ENCODE measurements at places on chromosomes 6 and 20.

GRCh38 chr6:91654793-91655192, 1067.9 kb upstream of the MAP3K7 start:
- DNase-seq: no peak

GRCh38 chr20:57708694-57709673, 831 bp downstream of the PMEPA1 start:
- peak; percentile 22 for DNase-seq

- DNase-seq: no peak
Observed at GRCh38 chr6:23316131-23316530, 746.8 kb downstream of the HDGFL1 start.

DNA sequence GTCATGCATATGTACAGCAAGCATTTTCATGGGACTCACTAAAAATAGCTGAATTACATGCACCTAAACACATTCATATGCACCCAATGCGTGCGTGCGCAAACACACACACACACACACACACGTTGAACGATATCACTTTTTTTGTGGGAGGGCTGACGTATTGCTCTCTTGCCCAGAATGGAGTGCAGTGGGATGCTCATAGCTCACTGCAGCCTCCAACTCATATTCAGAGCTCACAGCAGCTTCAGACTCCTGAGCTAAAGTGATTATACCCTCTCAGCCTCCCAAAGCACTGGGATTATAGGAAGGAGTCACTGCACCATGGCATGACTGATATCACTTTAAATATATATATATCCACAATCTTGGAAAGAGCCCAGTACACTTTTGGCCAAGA, 620.4 kb upstream of the MANEA start:
- no peak for DNase-seq

GRCh38 chr6:144602523-144603180, 317.5 kb downstream of the UTRN start:
- DNase-seq: no peak

DNA sequence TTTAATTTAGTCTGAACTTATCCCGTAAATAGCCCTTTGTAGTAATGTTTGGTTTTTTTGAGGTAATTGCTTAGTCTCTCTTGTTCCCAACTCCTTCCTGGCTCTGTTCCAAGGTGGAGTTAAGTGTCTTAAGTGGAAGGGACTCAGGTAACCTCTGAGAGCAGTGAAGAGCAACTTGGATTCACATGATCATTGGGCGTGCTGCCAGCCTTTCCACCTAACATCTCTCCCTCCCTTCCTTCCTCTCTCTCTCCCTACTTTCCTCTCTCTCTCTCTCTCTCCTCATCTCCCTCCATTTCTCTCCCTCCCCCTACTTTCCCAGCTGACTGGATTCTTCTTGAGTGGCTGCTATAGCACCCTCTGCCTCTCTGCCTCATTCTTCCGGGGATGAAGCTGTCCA, 232.9 kb upstream of the SASH1 start:
- no peak for DNase-seq

GRCh38 chr6:18958146-18958545, 571.0 kb downstream of the RNF144B start:
- DNase-seq: no peak

DNA sequence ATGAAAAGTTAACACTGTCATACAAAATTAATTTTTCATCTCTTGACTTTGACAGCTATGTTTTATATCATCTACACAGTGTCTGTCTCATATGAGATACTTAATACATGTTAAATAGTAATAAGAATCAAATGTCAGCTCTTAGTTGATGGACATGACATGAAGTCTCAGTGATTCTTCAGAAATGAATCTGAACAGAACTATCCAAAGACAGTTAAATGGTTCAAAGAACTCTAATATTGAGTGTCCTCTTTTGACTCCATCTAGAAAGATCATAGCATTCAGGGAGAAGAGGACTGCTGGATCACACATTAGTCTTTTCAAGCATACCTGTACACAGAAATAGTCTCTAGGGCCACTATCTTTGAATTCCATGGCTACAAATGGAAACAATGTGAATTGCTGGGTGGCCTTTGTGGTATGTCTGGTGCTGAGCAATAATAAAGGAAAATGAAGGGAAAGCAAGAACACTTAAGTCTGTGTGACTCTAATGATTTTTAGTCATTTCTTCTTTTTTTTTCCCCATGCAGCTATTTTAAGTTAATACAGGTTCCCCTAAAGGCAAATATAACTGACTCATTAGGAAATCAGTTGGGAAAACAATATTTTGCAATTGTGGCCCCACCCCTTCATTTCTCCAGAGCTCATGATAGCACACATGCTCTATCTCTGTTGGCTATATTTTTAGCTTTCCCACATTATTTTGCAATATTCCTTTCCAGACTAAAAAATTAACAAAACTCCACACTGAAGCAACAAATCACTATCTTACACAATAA, 367.5 kb downstream of the GRIK2 start:
- no peak for DNase-seq

DNA sequence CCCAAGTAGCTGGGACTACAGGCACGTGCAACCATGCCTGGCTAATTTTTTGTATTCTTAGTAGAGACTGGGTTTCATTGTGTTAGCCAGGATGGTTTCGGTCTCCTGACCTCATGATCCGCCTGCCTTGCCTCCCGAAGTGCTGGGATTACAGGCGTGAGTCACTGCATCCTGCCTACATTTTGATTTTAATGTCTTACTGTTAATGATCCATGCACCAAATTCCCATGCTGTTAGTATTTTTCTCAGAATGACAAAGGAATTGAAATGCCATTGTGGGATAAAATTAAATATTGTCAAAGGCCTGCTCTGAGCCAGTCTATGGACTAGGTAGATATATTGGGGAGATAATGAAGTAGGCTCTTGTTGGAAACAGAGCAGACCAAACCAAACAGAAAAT, 28.2 kb downstream of the CBFA2T2 start:
- DNase-seq: no peak

DNA sequence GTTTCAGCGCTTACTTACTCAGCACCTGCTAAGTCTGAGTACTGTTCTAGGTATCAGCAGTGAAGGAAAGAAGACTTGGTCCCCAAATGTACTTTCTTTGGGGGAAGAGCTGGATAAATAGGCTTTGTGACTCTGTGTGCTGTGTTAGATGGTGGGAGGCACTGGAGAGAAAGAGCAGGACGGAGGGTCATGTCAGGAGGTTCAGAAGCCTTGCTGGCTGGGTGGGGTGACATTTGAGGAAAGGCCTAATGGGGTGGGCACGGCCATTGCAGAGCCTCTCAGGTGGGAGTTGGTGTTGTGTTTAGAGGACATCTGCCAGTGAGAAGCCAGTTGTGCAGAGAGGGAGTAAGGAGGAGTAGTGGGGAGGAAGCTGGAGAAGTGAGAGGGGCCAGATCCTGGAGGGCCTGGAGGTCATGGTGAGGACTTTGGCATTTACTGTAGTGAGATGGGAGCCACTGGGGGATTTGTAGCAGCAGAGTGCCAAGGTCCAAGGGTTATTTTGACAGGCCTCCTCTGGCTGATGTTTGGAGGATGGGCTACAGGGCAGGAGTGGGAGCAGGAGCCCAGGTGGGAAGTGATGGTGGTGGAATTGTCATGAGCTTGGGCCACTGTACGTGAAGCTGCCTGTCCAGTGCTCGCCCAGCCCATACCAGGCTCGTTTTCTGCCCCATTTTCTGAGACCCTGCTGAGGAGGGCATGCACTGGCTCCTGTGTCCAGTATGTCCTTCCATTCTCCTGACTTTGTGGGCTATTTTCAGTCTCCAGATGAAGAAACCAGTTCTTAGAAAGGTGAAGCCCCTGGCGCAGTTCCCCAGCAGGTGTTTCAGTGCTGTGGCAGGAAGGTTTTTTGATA, 886 bp downstream of the SDCBP2 start:
- no peak for DNase-seq

GRCh38 chr6:167807756-167808155, 19.0 kb upstream of the AFDN start:
- no peak for DNase-seq

DNA sequence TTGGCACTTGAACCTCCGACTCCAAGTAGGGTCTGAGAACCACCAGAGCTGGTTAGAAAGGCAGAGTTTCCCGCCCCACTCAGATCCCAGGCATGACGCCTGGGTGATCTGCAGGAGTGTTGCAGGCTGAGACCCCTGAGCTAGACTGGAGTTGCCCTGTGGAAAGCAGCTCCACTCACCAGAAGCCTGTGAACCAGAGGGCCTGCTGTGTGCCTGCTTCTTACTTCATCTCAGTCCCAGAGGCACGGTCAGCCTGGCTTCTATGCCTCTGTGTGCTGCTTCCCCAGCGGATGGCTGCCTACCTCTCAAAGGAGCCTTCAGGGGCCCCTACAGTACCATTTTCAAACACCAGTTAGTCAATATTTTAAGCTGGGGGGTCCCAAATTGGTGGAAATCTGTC, 15.6 kb upstream of the CCN6 start:
- no peak for DNase-seq

GRCh38 chr6:76684875-76685274, 612.4 kb upstream of the IMPG1 start:
- DNase-seq: no peak

DNA sequence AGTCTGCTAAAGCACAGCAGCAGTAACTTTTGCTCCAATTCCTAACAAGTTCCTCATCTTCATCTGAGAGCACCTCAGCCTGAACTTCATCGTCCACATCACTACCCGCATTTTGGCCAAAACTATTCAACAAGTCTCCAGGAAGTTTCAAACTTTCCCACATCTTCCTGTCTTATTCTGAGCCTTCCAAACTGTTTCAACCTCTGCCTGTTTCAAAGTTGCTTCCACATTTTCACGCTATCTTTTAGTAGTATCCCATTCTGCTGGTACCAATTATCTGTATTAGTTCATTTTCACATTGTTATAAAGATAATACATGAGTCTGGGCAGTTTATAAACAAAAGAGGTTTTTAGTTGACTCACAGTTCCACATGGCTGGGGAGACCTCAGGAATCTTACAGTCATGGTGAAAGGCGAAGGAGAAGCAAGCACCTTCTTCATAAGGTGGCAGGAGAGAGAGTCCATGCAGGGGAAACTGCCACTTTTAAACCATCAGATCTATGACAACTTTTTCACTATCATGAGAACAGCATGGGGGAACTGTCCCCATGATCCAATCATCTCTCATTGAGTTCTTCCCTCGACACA, 99.4 kb upstream of the GRIK2 start:
- no peak for DNase-seq

DNA sequence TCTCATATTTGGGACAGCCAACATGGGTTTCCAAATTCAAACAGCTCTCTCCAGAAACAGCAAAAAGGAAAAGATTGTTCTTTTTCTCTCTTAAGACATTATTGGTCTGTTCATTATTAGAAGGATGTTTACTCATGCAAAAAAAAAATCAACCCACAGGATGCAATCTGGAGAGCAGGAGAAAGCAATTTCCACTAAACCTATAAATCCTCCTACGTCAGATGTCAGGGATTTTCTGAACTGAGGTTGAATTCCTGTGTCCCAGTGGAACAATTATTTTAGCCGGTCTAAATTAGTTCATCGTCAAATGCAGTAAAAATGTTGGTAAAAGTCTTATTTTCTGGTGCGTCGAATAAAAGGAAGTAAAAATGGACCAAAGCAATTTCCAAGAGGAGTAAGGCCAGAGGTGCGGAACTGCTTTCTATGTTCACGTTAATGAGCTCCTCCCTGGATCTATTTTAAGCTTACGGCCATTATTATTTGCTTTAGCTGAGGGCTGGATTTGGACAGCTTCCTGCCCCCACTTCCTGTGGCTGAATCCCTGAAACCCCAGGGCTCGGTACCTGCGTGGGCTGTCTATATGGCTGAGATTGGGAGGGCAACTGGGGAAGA, at the start of gene GABRR1:
Gene GABRR1, minus strand, starts transcription at position 60 of the 612 bp plus-strand sequence. Its CDS starts 36 bp downstream, at position 24.
- DNase-seq: no peak

DNA sequence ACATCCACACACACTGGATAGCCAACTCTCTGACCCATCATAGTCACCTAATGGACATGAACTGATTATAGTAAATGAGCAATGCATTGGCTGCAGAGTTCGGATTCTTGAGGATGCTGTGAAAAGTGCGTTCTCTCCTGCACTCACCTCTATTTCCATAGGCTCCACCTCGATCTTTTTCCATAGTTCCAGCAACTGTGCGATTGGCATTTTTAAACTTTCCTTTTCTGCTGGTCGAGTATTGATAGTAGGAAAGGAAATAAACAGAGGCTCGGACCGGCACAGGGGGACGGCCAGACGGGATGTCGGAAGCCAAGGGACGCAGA, 94.4 kb downstream of the RNASET2 start:
- no peak for DNase-seq

DNA sequence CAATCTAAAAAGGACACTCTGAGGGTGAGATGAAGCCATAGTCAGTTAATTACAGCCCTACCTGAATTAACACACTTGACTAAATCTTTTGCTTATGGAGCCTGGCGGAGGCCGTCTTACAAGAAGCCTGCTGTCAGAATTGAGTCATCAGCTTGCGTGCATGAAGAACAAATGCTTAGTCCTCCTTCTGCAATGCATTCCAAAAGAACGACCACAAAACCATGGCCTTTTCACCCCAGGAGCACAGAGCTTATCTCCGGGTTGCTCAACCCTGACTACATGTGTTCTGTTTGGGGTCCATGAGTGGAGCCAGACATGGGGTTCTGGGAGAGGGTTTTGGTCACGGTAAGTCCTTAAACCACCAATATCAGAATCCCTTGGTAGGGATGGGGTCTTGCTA, 318.1 kb downstream of the CLIC5 start:
- DNase-seq: no peak

DNA sequence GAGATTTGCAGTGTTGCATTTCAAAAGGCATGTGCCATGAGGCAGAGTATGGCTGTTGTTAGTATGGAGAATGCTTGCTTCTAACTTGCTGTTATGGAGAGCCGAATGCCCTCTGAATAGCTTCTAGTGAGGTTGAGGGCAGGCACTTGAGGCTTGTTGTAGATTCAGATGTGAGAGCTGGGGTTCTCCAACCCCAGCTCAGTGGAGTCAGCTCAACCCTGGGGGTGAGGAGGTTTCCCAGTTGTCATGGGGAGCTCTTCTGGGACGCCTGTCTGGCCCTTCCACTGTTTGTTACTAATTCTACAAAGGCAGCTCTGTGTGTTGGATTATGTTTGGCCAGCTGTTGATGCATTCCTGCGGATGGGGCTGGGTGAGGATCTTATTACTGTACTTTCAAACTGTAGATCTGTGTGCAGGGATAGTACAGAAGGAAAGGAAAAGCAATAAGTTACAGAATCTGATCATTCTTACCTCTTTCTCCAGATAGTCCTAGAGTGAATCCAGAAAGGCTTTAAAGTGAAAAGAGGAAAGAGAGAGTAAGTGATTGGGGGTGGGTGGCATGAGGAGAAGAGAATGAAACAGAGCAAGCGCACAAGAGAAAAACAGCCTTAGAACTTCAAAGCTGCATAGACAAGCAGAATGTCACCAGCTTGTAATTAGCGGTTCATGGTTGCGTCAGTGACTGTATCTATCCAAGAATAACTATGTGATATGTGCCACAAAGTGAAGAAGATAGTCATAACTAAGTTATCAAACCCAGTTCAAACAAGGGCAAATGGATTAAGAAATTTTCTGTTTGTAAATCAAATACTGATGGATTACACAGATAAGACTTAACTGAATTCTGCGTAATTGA, 148.7 kb downstream of the PRL start:
- DNase-seq: no peak

DNA sequence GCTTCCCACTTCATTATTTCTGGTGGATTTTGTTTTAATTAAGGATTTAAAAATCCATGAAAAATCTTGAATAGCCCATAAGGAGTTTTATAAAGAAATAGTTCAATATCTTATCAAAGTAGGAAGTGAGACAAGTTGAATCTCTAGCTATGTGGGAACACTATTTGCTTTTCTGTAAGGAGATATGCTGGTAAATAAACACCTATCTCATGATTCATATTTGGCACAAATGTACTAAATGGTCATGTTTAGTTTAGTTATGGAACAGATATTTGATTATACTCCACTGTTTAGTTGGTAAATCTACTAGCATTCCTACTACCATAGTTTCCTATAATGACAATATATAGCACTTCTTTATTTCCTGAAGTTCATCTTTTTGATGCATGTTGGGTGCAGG, 239.9 kb upstream of the CEP162 start:
- no peak for DNase-seq
